ENCODE measurements at places on chromosomes 13 and 19. TPM values are rescaled to one million over a fixed set of nuclear protein-coding genes. Genes with fewer than 3 reads are reported as not detected.
A peak's percentile ranks its signal among the peaks of the same experiment; 100 is the strongest.

GRCh38 chr13:50617134-50617721, 226.3 kb downstream of the DLEU7 start:
- DNase-seq: peak; percentile 12

DNA sequence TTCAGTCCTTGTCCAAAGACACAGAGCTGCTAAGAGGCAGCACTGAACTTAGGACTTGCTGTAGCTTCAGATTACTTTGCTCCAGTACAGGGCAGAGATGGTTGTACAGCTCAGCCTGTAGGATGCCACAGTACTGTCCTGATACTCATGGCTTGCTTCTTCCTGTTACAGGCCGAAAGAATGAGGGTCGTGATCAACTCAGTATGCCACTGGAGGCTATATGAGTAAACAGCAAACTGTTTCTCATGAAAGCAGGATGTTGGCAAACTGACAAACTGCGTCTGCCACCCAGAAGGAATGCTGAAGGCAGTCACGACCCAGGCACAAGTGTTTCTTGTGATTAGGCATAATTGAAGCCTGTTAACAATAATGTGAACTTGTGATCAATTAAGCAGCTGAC, 2.8 kb downstream of the ZNF749 start:
- DNase-seq: no peak

The CNN1 gene
- 11.8 TPM for total RNA-seq

The CAPS gene
- total RNA-seq: 2.3 TPM

The SOX21 gene
- total RNA-seq: not detected

The KIR2DL1 gene
- total RNA-seq: not detected
